Fibroblast of pulmonary artery (primary cell): ENCODE measurements at places on chromosomes 7 and 10.
A peak's percentile ranks its signal among the peaks of the same experiment; 100 is the strongest.

GRCh38 chr10:100518761-100519241 lies 860 bp downstream of the SEC31B start:
- DNase-seq, result peak; percentile 73

DNA sequence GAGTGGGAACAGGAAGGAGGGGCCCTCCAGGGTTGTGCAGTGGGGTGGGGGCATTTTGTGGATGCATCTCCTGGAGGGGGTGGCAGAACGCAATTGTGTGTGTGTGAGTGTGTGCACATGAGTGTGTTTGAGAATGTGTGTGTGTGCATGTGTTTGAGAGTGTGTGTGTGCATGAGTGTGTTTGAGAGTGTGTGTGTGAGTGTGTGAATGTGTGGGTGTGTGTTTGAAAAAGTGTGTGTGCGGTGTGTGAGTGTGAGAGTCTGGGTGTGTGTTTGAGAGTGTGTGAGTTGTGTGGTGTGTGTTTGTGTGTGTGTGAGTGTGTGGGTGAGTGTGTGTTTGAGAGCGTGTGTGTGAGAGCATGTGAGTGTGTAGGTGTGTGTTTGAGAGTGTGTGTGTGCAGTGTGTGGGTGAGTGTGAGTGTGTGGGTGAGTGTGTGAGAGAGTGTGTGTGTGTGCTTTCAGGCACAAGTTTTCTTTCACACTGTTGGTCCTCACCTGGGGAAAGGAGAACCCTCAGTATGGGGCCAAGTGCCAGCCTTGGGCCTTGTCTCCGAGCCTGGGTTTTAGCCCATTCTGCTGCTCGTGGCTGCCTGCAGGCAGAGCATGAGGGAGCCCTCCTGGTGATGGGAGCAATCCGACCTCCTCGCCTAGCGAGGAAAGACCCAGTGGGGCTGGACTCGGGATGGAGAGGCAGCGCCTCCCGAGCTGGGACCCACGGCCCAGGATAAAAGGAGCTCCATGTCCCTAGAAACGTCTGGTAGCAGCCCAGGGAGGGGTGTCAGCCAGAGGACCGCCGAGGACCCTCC lies 35.6 kb downstream of the CDH23 start:
- no peak for DNase-seq

DNA sequence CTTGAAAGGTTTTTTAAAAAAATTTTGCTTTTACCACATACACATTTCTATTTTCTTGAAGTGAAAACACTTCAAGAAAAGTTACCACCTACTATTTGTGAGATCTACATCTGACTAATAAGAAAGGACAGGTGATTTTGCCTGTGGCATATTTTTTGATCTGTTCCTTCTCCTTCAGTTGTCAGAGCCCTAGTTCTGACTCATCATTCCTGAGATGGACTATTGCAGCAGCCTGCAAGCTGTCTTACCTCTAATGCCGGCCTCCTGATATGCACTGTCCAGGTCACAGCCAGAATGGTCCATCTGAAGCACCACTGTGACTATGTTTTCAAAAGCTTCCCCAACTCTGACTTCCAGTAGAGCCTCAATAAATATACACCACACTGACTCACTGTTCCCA lies 28.2 kb upstream of the ANK3 start:
- DNase-seq, result no peak

GRCh38 chr10:12050528-12050927 lies 7.9 kb upstream of the UPF2 start:
- DNase-seq, result no peak
